T-helper 17 cell (primary cell): ENCODE measurements at places on chromosomes 11 and 22.

- no peak for DNase-seq
Observed at GRCh38 chr22:42177891-42178336, 47.3 kb upstream of the CYP2D6 start.

- DNase-seq: no peak
Observed at GRCh38 chr22:36073476-36073875, 44.9 kb upstream of the RBFOX2 start.

DNA sequence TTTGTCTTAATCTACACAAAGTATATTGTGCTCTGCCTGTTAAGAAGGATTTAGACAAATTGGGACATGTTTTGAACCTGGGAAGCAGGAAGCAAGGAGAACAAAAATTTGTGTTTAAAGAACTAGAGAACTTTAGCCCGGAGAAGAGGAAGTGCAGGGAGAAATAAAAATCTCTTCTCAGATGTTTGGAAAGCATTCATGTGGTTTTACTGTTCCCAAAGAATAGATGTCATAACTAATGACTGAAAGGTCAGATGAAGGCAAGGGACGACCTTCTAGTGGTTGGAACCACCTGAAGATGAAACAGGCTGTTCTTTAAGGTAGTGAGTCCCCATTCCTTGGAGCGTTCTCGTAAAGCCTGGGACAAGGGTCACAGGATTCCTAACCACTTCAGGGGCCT, 38.3 kb downstream of the IRAG1 start:
- no peak for DNase-seq

GRCh38 chr22:23113847-23114720, 27.7 kb downstream of the RSPH14 start:
- no peak for DNase-seq

GRCh38 chr11:110053848-110054414, 39.3 kb upstream of the ZC3H12C start:
- no peak for DNase-seq

- no peak for DNase-seq
Observed at GRCh38 chr11:76642341-76642740, 28.2 kb downstream of the LRRC32 start.

- no peak for DNase-seq
Observed at GRCh38 chr11:122755409-122755808, 82.9 kb upstream of the CRTAM start.

DNA sequence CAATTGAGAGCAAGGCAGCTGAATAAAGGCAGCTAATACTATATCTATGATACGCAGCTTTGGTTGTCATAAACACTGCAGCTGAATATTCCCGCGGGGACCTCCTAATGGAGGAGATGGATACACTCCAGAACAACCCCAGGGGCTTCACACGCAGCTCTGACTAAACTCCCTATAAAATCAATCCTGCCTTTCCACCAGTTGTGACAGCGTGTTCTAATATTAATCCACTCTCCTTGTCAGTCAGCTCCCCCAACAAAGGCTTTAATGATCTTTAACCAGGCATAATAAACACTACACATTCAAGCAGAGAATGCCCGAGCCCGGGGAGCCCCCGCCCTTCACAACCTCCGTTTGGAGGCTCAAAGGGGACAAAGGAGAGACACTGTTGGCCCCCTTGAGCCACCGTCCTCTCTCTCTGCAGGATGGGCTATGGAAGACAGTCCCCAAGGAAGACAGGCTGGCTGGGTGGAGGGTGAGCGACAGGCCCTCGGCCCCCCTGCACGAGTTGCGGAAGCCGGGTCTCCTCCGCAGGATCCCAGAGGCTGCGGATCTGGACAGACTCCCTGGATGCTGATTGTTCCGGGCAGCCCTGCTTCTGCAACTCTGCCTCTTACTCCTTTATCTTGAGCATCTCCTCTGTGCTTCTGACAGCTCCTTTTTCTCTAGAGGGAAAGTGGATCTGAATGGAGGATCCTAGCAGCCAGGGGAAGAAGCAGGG, 565.2 kb downstream of the BUD13 start:
- no peak for DNase-seq

- peak; percentile 4 for DNase-seq
Observed at GRCh38 chr22:19879992-19880785, 25.5 kb upstream of the GNB1L start.
